ENCODE measurements at places on chromosomes 5 and 9. TPM values are rescaled to one million over a fixed set of nuclear protein-coding genes. Genes with fewer than 3 reads are reported as not detected.

Gene SURF6
- polyA plus RNA-seq: 17.2 TPM

DNA sequence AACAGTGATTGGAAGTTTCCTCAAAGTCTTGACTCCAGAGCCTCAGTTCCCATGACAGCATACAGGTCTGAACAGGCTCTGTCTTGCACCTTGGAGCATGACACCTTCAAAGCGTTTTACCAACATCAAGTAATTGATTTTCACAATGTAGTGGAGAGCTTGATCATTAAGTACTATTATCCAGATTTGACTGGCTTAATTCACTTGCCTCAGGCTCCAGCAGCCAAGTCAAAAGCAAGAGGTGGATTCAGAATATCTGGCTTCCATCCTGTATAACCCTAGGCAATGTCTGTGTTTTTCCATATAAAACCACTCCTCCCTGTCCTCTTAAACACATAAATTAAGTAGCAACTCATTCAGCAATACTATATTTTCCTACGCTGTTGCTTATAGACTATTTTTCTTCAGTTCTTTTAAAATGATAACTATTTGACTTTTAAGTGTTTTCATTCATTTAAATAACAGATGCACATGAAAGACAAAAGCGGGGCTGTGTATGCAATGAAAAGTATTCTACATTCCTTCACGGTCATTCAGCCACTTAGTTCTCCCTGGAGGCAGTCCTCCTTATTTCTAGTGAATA lies 150.8 kb upstream of the RANBP3L start:
- H3K36me3 ChIP-seq: no peaks in the 10 kb centered on the region
- no peaks in the 10 kb centered on the region for H3K4me1 ChIP-seq
- no peak overlapping the region for H3K27ac ChIP-seq
- H3K27me3 ChIP-seq: no peaks in the 10 kb centered on the region

DNA sequence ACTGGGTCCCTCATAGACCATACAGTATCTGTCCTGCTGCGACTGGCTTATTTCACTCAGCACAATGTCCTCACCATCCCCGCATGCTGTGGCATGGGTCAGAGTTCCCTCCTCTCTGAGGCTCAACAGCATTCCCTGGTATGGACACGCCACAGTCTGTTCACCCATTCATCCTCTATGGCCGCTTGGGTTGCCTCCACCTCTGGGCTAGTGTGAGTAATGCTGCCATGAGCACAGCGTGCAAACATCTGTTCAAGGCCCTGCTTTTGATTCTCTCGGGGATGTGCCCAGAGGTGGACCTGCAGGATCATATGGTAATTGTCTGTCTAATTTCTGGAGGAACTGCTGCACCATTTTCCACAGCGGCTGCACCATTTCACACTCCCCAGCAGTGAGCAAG lies 5.5 kb upstream of the FBP2 start:
- H3K27me3 ChIP-seq: no peaks in the 10 kb centered on the region
- H3K4me3 ChIP-seq: no peak overlapping the region
- H3K36me3 ChIP-seq: no peaks in the 10 kb centered on the region
- no peak for DNase-seq
- H3K27ac ChIP-seq: no peak overlapping the region

DNA sequence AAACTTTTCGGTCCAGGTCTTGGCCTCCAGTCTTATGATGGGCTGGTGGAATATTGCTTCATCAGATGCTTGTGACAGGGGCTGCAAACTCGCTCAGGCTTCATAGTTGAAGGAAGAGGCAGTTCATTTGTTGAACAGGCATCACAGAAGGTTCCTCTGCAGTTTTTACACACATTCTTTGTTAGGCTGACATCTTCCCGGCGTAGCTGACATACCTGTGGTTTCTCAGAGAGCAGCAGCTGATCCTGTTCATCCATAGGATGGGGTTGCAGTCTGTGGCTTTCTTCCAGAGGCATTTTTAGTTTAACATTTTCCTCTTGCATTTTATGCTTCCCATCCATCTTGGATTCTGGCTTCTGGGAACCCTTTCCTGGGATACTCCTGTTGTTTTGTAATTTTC lies 1255.2 kb downstream of the EFNA5 start:
- H3K36me3 ChIP-seq: no peaks in the 10 kb centered on the region
- no peaks in the 10 kb centered on the region for H3K27me3 ChIP-seq
- no peak overlapping the region for H3K27ac ChIP-seq
- no peak for DNase-seq

- no peaks in the 10 kb centered on the region for H3K4me1 ChIP-seq
- no peaks in the 10 kb centered on the region for H3K36me3 ChIP-seq
- H3K27ac ChIP-seq: no peak overlapping the region
- no peaks in the 10 kb centered on the region for H3K27me3 ChIP-seq
- H3K4me3 ChIP-seq: no peak overlapping the region
Measured at GRCh38 chr9:111148052-111149017, 110.1 kb upstream of the LPAR1 start.

DNA sequence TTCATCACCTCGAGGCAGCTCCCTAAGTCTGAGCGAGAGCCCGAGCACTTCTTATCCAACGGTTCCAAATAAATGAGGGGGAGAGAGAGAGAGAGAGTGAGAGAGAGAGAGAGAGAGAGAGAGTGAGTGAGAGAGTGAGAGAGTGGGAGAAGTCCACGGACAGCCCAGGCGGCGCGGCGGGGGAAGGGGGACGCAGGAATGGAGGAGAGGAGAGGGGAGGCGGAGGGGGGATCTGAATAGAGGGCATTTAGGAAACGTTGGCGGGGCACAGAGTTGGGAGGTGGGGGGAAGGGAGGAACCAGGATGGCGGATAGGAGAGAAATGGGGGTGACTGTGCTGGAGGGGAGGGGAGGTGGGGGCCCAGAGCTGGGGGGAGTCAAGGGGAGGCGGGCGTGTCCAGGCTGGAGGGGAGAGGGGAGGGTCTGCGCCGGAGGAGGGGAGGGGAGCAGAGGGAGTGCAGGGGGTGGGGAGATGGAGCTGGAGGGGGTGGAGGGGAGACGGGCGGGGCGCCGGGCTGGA lies 398 bp upstream of the BASP1 start:
- peak overlapping the region; percentile 12 for H3K4me3 ChIP-seq
- H3K27me3 ChIP-seq: peaks cover 37% of the 10 kb centered on the region
- DNase-seq: no peak
- no peaks in the 10 kb centered on the region for H3K36me3 ChIP-seq

Gene TOPORS
- 12.1 TPM for polyA plus RNA-seq

GRCh38 chr5:169511708-169512107 lies 71.9 kb upstream of the SPDL1 start:
- H3K27ac ChIP-seq: no peak overlapping the region
- no peaks in the 10 kb centered on the region for H3K4me1 ChIP-seq
- no peaks in the 10 kb centered on the region for H3K27me3 ChIP-seq
- H3K36me3 ChIP-seq: no peaks in the 10 kb centered on the region
- DNase-seq: no peak

- H3K4me3 ChIP-seq: no peak overlapping the region
- H3K36me3 ChIP-seq: no peaks in the 10 kb centered on the region
- no peak for DNase-seq
- no peaks in the 10 kb centered on the region for H3K27me3 ChIP-seq
- H3K4me1 ChIP-seq: no peaks in the 10 kb centered on the region
- no peak overlapping the region for H3K27ac ChIP-seq
Measured at GRCh38 chr9:34684145-34684544, 6.9 kb downstream of the CCL19 start.

Gene OR1B1
- not detected for polyA plus RNA-seq

Gene TMEM171
- 0.62 TPM for polyA plus RNA-seq

DNA sequence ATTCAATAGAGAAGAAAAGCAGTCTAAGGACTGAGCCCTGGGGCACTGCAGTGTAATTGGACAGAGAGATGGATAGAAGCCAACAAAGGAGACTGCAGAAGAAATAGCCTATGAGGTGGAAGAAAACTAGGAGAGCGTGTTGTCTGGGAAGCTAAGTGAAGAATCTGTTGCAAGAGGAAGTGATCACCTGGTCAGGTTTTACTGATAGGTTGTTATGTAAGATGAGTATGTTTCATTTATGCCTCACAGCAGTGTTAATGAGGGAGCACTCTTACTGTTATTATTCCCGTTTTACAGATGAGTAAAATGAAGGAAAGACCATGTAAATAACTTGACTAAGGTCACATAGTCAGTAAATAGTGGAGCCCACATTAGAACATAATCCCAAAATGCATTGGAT lies 80.0 kb upstream of the GRHPR start:
- no peaks in the 10 kb centered on the region for H3K4me1 ChIP-seq
- H3K4me3 ChIP-seq: no peak overlapping the region
- DNase-seq: no peak
- H3K27ac ChIP-seq: no peak overlapping the region
- no peaks in the 10 kb centered on the region for H3K27me3 ChIP-seq

GRCh38 chr5:140672455-140673186 lies 755 bp downstream of the DND1 start:
- H3K27ac ChIP-seq: no peak overlapping the region
- DNase-seq: no peak
- H3K27me3 ChIP-seq: no peaks in the 10 kb centered on the region
- no peaks in the 10 kb centered on the region for H3K4me1 ChIP-seq
- H3K36me3 ChIP-seq: peaks cover 84% of the 10 kb centered on the region
- H3K4me3 ChIP-seq: no peak overlapping the region

DNA sequence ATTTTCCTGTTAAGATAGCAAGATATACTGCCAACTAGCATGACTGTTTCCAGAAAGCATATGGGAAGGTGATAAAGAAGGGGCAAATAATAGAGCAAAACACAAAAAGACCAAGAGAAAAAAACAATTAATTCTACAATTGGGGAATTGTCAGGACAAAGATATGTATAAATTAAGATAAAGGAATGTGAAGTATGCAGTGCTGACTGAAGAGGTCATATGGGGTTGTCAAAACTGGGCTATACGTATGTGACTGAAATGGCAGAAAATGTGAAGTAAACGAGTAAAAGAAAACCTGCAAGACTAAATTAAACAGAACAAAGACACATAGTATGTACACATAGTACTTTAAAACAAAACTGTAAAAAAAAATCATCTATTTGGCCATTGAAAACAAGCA lies 222.3 kb downstream of the ARL15 start:
- H3K27ac ChIP-seq: no peak overlapping the region
- H3K27me3 ChIP-seq: no peaks in the 10 kb centered on the region
- no peaks in the 10 kb centered on the region for H3K4me1 ChIP-seq
- DNase-seq: no peak
- no peaks in the 10 kb centered on the region for H3K36me3 ChIP-seq

DNA sequence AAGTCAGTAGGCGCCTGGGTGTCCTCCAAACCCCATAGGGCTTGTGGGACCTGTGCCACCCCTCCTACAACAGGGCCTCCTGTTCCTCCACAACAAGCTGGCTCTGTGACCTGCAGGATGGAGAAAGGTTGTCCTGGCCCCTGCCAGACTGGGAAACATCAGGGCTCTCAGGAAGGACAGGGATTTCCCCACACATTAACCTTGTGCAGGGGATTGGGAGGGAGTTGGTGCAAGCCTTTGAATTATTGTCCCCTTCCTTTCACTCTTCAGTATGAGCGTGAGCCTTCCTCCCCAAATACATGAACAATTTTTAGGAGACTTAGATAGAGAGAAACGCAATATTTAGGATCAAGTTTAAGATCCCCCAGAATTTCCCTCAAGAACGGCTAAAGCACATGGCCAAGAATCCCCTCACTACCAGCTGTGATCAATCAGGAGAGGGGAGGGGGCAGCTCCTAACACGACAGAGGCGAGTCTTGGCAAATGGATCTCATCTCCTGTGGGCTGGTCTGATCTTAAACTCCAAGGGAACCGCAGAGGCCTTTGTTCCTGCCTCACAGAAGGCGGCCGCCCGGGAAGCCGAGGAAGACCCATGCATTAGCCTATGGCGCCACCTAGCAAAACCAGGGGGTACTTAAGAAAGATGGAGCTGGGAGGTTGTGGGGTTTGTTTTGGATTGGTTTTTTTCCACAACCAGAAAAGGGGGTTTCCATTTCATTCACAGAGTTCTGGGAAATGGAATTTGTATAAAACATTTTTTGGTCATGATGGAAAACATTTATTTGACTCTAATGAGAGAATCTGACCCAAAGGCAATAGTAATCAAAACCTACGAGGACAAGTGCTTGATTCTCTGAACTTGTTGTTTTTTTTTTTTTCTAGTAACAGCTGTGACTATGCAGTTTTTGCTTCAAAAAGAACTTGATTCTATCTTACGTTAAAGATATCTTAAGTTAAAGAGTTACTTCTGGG lies 36.1 kb upstream of the OSMR start:
- no peaks in the 10 kb centered on the region for H3K36me3 ChIP-seq
- no peak overlapping the region for H3K4me3 ChIP-seq
- DNase-seq: peak; percentile 66

Gene MAMDC4
- 14.0 TPM for polyA plus RNA-seq

DNA sequence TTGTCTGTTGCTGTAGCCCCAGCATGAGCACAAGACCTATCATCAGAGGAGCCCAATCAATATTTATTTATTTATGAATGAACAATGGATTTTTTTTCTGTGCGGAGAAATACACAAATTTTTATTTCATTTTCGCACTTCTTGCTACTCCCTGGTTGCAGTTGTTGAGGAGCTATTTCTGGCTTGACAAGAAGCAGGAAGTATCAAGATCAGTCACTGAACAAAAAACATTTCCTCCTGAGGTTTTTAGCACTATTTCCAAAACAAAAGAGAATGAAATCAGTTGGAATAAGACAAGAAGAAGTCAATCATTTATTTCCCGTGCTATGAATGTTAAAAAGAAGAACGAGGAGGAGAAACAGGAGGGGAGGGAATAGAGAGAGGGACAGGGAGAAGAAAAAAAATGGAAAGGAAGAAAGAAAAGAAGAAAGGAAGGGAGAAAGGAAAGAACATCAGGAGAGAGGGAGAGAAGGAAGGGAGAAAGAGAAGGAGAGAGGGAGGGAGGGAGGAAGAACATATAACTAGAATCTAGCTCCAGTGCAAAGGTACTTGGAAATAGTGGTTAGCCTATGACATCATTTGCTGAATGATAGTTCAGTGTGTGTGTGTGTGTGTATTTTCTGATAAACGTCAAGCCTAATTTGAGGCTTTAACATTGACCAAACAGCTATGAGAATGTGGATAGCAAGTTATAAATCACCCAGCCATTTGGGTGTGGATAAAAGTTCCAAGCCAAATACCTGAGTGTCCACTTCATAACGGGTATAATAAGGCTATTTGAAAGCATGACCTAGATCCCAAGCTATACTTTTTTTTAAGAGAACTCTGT lies 586.0 kb downstream of the EBF1 start:
- H3K4me1 ChIP-seq: peaks cover 21% of the 10 kb centered on the region
- peak overlapping the region; percentile 52 for H3K27ac ChIP-seq
- no peak for DNase-seq
- no peaks in the 10 kb centered on the region for H3K27me3 ChIP-seq

GRCh38 chr9:112526973-112527372 lies 40.3 kb downstream of the KIAA1958 start:
- H3K27ac ChIP-seq: no peak overlapping the region
- no peak for DNase-seq
- no peak overlapping the region for H3K4me3 ChIP-seq
- H3K36me3 ChIP-seq: no peaks in the 10 kb centered on the region

DNA sequence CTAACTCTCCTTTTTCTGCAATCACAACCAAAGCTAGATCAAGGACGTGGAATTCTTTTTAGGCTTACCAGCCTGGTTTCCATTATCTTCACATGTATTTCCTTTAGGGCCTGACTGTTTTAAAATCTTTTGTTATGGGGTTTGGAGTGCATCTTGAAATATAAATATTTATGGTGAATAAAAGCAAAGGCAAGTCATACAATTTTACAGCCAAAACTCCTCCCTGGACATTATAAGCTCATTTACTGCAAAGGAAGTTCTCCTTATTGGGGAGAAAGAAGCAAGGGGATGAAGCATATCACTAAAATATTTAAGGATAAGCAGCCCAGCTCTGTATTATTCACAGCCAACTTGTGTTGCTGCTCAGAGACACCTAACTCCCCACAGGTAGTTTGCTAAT lies 132.2 kb upstream of the TARS1 start:
- no peak overlapping the region for H3K27ac ChIP-seq
- no peak overlapping the region for H3K4me3 ChIP-seq
- H3K4me1 ChIP-seq: no peaks in the 10 kb centered on the region
- no peaks in the 10 kb centered on the region for H3K27me3 ChIP-seq

Data from thymus (tissue), 14 donors.